Neuronal stem cell (in vitro differentiated cells): ENCODE measurements at places on chromosomes 5 and 9.

GRCh38 chr9:127767909-127768331 lies 10.5 kb downstream of the SH2D3C start:
- no peak for DNase-seq

GRCh38 chr9:121451586-121451985 lies 48.1 kb downstream of the GGTA1 start:
- no peak for DNase-seq

GRCh38 chr5:140181525-140181924 lies 6.5 kb downstream of the CYSTM1 start:
- DNase-seq, result no peak

- DNase-seq, result no peak
These were observed 1119.9 kb downstream of the TAF11L14 start for GRCh38 chr5:18754201-18754600.

GRCh38 chr5:169100735-169101075 lies 200.2 kb downstream of the SLIT3 start:
- no peak for DNase-seq

GRCh38 chr5:131417240-131417869 lies 153.5 kb downstream of the CDC42SE2 start:
- peak; percentile 51 for DNase-seq

GRCh38 chr5:143685246-143685815 lies 126.6 kb upstream of the HMHB1 start:
- no peak for DNase-seq

DNA sequence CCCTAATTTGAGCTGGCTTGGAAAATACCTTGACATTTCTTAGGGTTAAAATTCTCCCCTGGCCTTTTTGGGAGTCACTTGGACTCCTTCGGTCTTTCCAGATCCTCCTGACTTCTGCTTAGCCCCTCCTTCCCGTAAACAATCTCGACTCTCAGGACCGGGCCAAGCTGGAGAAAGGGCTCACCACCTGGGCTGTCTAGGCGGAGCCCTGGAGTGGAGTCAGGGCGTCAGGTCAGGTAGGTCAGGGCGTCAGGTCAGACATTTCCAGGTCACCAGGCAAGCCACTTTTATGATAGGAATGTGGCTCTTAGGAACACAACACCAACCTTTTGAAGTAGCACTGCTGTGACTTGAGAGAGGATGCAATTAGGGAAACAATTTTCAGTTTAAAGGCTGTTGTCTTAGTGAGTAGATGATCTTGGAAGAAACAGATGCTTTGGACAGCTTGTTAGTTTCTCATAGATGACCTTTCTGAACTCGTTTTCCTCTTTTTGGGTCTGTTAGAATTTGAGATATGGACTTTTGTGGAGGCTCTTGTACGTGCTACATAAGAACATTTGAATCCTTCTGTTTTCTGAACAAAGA lies 12.8 kb downstream of the OSTF1 start:
- DNase-seq, result no peak

GRCh38 chr5:1325191-1325741 lies 19.6 kb downstream of the CLPTM1L start:
- DNase-seq, result no peak

- no peak for DNase-seq
These were observed 280.8 kb downstream of the CDH10 start for GRCh38 chr5:24363789-24364481.

DNA sequence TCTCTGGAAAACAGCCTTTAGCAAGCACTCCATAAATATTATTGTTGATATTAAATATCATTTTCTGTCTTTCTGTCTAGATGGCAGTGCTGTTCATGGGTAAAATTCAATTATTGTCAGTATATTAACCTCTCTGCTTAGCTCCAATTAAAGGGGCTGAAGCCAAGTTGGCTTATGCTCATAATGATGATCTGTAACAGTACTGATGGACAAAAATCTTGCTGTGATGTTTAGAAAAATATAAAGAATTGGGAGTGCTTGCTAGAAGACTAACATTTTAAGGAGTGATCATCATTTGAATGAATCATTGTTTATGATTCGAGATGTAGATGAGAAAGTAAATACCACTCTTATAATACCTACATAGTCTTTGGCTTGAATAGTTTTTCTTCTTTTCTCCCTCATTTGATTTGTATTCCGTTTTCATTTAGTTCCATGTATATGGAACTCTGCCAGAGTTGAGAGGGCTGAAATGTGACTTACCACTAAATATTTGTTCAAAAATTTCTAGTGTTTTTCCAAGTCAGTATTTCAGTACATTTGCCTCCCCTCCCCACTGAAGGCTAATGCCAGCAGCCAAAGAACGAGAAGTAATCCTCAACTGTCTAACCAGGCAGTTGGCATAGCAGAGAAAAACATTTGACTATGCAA lies 538.3 kb downstream of the CSNK1G3 start:
- DNase-seq, result no peak

- DNase-seq, result no peak
These were observed 28.2 kb downstream of the SPATA31C2 start for GRCh38 chr9:88110026-88110425.

DNA sequence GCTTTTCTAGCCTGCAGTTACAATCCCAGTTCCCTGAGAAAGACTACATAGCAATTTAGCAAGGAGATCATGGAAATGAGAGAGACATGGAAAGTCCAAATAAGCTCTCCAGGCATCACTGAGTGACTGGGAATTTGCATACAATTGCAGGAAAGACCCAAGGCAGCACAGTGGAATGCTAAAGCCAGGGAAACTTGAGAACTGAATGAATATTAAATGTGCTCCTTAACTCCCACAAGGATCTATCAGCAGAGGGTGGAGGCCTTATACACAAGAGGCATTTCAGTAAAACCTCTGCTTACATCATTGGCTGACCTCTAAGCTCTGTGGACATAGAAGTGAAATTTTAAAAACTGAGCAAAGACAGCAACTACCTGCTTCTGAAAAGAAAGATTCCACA lies 355.6 kb upstream of the DAB2 start:
- no peak for DNase-seq

DNA sequence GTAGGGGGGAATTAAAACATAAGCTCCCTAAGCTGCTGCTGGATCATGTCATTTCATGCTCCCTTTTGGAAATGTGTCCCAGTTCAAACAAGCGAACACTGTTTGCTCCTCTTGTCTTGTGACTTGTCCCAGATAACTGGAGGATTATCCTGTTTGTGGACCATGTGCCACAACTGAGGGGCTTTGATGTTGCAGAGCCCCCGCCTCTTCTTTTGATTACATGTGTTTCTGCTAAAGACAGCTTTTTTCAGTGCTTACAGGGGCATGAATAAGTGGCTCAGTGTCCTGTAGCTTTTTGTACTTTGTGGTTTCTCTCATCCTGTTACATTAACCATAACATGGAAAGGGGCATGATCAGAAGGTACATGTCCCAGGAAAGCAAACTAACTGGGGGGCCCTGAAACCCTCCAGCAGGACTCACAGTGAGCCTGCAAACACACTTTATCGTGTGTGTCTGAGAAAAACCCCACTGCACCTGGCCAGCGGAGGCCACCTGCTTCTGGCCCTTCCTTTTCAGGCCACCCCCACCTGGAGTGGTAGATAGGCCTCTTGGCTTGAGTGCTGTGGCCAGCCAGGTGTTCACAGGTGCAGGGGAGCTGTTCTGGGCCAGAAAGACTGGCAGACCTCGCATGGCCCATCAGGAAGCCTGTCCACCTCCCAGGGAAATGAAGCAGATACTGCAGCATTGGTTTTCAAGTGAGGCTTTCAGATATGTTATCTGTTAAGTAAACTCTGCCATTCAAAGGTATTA lies 285.6 kb downstream of the FANCC start:
- DNase-seq, result no peak

- DNase-seq, result peak; percentile 88
These were observed 2.6 kb upstream of the OLFML2A start for GRCh38 chr9:124774129-124774978.

GRCh38 chr5:156942064-156942463 lies 21.0 kb downstream of the TIMD4 start:
- DNase-seq, result no peak

GRCh38 chr5:1844708-1845436 lies 37.9 kb downstream of the IRX4 start:
- no peak for DNase-seq

DNA sequence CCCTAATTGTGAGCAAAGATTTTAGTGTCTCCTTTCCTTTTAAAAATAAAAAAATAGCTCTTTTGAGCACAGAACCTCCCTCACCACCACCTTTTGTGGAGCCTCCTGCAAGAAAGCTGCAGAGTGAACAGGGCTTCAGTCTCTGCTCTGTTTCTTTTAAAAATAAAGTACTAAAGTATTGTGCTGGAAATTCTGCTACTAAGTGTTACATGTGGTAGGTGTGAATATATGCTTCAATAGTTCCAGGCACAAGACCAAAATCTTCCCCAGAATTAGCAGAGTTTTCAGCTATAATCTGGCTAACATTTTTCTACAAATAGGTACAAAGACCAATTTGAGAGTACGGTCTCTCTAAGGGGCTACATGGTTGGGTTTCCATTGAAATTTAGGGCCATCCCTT lies 40.3 kb upstream of the NFIB start:
- DNase-seq, result no peak

DNA sequence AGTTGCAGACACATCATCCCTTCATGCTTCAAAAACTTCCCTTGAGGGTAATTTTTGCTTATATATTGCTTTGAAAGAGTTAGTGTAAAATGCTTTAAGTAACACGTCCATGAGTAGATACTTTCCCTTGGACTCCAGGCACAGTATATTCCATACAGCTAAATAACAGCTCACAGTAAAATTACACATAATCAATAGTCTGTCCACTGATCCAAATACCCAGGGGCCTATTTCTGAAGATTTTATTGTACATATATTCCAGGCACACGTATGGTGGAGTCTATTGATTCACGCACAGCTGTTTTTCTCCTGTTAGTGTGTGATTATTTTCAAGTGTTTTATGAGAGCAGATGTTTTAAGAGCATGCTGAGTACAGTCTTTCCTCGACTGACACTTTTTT lies 223.7 kb upstream of the GRAMD2B start:
- no peak for DNase-seq

- no peak for DNase-seq
These were observed 80.0 kb upstream of the NIPAL4 start for GRCh38 chr5:157379983-157380382.

DNA sequence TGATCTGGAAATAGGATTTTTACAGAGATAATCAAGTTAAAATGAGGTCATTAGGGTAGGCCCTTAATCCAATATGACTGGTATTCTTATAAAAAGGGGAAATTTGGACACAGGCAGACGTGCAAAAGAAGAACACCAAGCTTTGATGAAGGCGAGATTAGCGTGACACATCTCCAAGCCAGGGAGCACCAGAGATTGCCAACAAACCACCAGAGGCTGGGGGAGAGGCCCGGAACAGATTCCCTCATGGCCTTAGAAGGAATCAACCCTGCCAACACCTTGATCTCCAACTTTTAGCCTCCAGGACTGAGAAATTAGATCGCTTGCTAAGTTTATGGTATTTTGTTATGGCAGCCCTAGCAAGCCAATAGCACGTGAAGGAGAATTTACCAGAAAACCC lies 10.8 kb upstream of the ARSI start:
- no peak for DNase-seq

DNA sequence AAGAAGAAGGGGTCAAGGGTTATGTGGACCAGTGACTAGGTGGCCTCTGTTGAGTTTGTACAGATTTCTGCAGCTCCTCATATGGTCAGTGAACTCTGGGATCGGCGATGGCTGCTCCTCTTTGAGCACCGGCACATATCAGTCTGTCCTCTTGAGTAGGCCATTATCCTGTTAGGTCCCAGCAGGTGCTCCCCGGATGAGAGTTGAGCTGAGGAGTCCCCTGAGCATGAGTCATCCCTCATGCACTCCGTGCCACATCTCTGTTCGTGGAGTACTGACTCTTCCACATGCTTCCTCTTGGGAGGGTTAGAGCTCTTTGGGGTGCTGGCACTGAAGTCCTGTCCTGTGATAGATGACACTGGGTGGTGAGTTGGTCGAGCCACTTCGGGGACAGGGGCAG lies 143.7 kb downstream of the PTTG1 start:
- DNase-seq, result no peak

DNA sequence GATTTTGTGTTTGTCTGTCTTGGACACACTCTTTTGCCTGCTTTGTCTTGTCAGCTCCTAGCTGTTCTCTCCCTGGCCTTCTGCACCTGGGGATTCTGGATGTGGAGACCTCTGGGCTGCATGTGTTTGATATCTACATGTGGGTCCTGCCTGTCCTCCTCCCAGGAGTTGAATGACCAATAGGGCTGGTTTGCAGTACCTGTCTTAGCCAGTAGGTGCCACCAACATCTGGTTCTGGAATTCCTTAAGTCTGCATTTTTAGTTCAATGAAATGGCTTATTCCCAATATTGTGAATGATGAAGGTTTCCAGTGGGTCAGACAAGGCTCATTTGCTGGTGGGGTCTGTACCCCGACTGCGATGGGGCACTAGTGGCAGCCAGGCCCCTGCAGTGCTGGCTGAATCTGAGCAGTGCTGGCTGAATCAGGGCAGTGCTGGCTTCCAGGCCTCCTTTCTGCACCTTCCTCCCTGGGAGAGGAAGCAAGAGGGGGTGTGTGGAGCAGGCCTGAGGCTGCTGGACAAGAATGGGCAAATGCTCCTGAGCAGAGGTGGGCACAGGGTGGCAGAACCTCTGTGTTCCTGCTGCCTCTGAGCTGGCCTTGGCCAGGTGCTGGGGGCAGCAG lies 73.3 kb downstream of the RXRA start:
- no peak for DNase-seq

- DNase-seq, result no peak
These were observed 232.0 kb upstream of the NFIL3 start for GRCh38 chr9:91655658-91656057.

GRCh38 chr5:963673-964531 lies 44.7 kb upstream of the NKD2 start:
- no peak for DNase-seq

GRCh38 chr9:3931058-3931457 lies 368.8 kb downstream of the GLIS3 start:
- DNase-seq, result no peak
